Myocyte (in vitro differentiated cells): ENCODE measurements at places on chromosomes 3 and 15. TPM values are rescaled to one million over a fixed set of nuclear protein-coding genes. Genes with fewer than 3 reads are reported as not detected.

The MNS1 gene
- 2.4 and 2.5 TPM in 2 replicates for total RNA-seq

- DNase-seq, result no peak
Measured at GRCh38 chr3:95184038-95184437, 1121.2 kb downstream of the NSUN3 start.

- no peak for DNase-seq
Measured at GRCh38 chr15:65287520-65287855, 805 bp upstream of the PARP16 start.

The CHRNA7 gene
- 0.16 TPM in 1 of 2 replicates, not detected in the other for total RNA-seq

DNA sequence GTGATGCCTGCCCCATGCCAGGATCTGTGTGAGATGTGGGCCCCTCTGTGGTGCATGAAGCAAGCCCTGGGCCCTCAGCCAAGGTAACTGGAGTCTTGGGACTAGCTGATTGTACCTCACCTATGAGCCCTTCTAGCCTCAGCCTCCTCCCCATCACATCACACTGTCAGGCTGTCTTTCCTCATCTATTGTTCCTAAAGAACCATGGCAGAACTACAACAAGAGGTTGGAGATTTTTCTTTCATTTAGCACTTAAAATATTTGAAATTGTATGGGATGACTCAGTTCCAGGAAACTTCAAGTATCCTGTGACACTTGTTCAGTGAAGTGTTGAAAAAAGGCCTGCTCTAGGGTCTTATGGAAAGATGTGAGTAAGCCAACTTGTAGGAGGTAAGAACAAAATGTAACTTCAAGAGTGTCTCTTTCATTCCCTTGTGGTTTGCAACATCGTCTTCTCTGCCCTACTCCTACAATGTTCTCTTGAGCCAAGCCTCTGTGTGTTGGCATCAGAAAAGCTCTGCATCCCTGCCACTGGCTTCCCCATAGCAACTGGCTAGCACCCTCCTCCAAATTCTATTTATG, 58.7 kb upstream of the TIPARP start:
- DNase-seq, result peak; percentile 39

DNA sequence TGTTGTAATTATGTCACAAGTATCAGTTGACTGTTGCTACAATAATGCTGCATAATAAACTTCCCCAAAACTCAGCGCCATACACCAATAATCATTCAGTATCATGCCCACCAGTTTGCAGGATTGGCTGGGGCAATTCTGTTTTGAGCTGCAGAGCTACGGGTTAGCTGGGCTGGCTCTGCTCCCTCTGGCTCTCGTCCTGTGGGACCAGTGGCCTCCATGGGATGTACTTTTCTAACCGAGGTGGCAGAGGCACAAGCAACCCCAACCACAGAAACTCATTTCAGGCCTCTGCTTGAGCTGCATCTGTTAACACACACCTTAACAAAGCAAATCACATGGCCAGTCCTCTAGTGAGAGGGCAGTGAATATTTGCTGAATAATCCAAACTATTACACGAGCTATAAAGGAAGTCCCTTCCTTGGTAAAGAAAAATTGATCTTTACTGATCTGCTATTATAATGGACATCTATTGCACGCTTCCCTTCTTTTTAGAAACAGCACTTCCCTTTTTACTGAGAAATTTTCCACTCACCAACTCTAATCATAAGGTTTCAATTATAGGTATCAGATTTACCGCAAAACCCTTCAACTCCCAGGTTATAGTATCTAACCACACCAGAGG, 10.9 kb upstream of the BCL2A1 start:
- peak; percentile 82 for DNase-seq

DNA sequence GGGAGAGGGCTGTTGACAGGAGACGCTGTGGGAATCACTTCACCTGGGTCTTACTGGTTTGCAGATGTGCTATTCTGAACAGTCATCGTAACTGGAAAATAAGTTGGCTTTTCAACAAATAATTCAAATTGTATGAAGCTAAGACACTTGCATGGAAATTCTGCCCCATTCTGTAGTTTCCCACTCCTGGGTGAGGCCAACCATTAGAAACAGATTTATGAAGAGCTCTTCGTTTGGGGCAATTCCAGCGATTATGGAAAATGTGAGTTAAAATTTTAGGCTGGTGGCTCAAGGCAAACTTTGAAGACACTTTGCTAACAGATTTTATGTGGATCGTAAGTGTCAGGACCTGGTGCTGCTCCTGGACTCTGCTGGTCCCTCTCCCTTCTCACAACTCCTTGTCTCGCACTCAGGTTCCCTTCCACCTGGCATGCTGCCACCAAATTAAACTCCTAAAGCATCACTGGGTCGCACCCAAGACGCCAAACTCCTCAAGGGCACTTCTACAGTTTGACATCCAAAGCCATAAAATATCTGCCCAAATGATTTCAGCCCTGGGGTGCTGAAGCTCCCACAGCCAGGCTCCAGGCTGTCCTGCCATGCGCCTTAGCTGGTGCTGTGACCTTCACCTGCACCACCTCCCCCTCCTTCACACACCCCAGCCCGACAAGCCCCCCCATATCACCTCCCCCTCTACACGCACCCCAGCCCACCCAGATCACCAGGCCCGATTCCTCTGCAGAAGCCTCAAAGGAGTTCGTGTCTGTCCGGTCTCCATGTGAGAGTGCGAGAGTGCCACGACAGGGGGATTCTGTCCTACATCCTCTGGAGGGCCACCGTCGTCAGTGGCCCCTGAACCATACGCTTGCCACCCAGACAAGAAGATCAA, 138.4 kb downstream of the NSMCE3 start:
- DNase-seq, result no peak

The SPSB4 gene
- total RNA-seq, result 0.88 and 1.4 TPM in 2 replicates

The GOLGA8J gene
- not detected in 2 replicates for total RNA-seq

DNA sequence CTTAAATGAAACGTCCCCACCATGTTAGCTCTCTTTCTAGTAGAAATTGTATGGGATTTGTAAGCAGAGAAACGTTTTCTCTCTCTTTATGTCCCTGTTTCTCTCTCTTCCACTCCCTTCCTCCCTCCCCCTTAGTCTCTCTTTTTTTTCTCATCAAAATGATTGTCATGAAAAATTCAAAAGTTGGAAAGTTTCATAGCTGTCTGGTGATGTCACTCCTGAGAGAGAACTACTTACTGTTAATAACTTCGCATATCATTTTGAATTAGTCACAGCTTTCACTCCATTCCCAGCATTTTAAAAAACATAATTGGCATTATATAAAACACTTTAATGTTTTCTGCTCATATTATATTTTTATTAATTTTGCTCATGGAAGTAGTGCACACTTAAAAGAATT, 331.1 kb downstream of the C3orf38 start:
- peak; percentile 47 for DNase-seq

- no peak for DNase-seq
Measured at GRCh38 chr15:34160735-34161134, 49.2 kb downstream of the KATNBL1 start.

DNA sequence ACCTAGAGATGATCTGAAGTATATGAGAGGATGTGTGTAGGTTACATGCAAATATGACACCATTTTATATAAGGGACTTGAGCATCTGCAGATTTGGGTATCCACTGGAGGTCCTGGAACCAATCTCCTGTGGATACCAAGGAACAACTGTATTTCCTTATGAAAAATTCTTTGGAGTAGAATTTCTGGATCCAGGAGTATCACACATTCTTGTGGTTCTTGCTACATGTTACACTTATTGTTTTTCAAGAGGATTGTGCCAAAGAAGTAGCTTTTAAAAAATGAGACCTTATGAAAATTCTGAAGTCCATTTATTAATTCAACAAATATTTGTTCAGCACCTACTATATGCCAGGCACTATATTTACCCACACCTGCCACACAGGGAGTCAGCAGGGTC, 15.7 kb upstream of the TBC1D23 start:
- DNase-seq, result no peak

The RAB27A gene
- 0.94 and 1.9 TPM in 2 replicates for total RNA-seq

DNA sequence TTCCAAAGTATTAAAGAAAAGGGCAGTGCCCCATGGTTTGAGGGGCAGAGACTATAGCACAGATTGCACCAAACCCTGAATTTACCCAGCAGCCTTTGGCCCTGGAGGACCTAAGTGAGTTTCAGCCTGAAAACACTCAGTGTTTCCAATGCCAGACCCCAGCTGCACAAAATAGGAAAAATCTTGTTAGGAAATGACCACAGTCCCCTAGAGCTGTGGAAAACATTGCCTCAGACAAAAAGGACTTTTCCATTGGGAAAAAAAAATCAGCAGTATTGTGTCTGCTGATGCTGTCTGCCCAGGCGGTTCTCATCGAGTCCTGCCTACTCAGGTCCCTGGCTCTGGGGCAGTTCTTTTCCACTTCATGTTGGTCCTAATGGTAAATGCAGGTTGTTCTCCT, 121.7 kb upstream of the DLG1 start:
- no peak for DNase-seq

The NEK10 gene
- 4.7 and 5.0 TPM in 2 replicates for total RNA-seq

The LRRC15 gene
- total RNA-seq, result 0.16 TPM in 1 of 2 replicates, not detected in the other

DNA sequence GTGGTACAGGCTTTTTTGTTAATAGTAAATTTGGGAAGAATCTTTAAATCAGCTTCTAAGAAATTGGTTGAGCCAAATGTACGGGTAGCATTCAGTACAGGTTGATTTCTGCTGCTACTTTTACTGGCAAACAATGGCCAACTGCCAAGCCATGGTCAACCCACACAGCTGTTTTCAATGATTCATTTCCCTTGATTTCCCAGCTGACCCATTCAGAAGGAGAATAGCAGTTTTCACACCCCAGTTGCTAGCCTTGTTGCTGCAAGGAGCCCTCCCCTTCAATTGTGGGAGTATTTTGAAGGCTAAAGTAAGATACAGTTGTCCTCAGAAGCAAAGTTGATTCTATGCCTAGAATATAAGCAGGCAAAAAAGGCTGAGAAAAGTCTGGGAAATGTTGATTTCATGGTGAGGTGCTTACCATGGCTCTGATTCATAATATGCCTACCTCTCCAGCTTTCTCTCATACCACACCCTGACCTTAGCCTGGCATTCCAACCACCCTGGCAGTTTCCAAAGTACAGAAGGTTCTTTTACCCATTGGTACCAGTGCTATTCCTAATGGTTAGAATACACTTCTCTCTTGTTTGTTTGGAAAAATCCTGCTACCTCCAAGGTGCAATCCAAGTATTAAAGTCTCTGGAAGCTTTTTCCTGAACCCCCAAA, 320.3 kb upstream of the TGFBR2 start:
- peak; percentile 99 for DNase-seq

The LARP6 gene
- 20.6 and 44.4 TPM in 2 replicates for total RNA-seq

- DNase-seq, result no peak
Measured at GRCh38 chr3:155629556-155629955, 115.3 kb downstream of the PLCH1 start.

- DNase-seq, result no peak
Measured at GRCh38 chr3:23781051-23781450, 24.7 kb upstream of the UBE2E1 start.

DNA sequence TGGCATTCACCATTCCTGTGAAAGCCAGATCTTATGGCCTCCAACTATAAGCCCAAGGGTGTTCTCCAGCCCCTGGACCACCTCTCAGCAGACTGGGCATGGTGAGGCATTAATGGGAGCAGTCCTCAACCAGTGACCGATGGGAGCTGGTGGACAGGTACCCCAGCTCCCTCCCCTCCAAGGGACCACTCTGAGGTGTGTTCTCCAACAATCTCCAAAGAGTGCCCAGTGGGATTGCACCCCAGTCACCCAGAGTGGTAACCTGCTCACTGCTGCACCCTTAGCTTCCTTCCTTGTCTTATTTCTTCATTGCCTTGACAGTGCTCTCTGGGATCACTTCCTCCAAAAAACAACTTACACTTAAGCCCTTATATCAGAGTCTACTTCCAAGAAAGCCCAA, 8.2 kb upstream of the ITGA11 start:
- no peak for DNase-seq

DNA sequence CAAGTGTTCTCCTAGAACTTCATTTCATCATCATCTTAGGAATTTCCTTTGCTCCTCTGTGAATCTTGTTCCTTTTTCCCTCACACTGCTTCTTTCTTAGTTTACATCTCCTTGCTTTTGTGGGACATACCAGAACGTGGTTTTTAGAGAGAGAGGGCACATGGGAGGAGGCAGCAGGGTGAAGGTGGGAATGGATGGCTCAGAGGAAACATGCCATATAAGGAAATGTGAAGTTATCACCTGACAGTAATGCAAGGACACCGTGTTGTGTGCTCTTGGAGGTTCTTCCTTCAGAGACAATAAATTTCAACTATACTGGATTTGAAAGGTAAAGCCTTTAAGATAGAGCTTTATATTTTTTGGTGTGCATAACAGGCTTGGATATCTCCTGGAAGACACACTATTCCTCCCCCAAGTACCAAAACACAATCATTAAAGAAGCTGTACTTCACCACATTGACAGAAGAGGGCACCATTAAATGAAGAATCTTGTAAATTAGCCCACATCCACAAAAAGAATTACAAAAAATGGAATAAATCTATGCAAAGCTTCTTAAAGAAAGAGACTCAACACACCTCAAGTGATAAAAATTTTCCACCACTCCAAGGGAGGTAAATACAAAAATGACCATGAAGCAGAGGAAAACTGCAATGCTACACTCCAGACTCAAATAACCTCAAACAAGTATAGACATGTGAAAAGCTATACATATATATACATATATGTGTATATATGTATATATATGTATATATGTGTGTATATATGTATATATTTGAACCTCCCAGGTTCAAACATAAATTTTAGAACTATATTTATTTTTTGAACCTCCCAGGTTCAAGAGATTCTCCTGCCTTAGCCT, 26.1 kb downstream of the RPL39L start:
- DNase-seq, result peak; percentile 51

The PSMD2 gene
- total RNA-seq, result 480 and 540 TPM in 2 replicates

DNA sequence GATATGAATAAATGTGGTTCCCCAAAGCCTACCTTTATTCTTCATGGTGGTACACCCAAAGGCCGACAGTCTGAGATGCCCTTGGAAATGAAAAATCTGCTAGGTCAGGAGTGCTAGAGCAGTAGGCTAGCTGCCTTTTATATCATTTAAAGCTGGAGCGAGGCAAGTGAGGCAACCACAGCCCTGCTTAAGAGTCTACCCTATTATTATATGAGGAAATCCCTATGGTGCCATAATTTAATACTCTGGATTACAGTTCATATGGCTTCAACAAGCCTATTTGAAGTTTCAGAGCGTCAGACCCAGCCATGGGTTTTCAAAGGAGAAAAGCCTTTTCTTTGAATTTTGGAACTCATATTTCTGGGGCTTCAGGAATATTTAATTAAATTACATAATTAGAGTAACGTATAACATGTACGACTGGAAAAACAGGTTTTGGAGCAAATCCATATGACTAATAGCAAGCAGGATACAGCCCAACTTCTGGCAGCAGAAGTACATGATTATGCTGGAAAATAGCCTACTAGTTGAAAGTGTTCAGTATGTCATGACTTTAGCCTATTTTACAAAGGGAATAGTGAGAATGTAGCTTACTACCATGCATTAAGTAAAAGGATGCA, 18.0 kb upstream of the SLTM start:
- DNase-seq, result peak; percentile 11

The TMEM108 gene
- total RNA-seq, result 16.7 and 20.7 TPM in 2 replicates
